Stimulated activated CD8-positive, alpha-beta memory T cell treated with anti-CD3 and anti-CD28 coated beads, Interleukin-4, amount 100 ng/mL, for 1 hour (primary cell): ENCODE measurements at places on chromosomes 3 and 15.

- DNase-seq: no peak
Observed at GRCh38 chr3:76372497-76372896, 587.1 kb upstream of the ZNF717 start.

DNA sequence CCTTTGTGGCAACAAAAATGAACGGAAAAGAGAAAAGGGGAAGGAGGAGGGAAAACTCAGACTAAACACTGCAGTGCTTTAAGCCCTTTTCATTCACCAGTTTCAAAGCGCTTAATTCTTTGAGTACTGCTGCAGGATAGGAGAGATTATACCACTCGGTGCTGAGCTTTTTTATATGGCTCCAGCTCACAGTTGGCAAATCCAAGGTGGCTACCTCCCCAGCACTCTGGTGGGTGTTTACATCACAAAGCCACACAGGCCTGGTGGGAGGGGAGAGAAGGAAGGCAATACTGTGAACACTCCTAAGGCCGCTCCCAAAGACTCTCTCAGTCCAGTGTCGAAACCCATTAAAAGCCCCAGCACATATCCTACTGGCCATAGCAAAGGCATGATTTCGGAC, 191.4 kb downstream of the STT3B start:
- DNase-seq: no peak

DNA sequence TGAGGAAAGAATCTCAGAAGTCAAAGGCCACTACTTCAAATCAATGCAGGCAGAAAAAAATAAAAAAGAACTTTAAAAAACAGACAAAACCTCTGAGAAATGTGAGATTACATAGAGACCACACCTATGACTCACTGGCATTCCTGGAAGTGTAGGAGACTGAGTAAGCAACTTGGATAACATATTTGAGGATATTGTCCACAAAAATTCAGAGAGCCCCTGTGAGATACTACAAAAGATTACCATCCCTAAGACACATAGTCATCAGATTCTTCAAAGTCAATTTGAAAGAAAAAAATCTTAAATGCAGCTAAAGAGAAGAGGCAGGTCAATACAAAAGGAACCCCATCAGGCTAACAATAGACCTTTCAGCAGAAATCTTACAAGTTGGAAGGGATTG, 887.3 kb downstream of the NTRK3 start:
- no peak for DNase-seq

DNA sequence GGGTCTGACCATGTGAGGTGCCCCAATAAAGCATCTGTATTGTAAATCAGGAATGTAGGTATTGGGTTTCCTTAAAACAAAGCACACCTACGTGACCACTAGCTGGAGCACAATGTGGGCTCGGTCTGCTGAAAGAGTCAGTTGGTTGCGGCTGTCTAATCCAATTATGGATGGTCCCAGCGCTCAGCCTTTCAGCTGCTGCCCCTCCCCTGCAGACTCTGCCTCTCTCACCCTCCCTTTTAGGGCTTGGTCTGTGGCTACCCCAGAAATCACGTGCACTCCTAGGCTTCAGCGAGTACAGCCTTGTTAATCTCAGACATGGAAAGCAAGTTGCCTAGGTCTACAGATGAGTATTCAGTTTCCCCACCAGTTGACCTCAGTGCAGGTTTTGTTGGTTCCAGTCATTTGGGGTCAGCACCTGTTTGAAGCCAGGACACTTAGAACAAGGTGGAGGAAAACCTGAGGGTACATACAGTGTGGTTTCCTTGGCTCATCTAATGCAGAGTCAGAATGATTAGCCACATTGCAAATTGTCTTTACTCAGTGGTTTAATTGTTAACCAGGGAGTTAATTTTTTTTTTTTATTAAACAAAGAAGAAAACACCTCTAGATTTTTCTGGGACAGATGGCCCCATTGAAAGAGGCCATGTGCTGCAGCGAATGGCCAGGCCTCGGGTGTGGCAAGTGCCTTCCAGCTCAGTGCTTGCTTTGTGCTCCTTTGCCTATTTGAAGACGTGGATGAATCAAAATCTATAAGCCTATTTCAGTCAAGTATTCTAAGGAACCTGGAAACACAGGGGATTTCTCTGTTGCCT, 137.7 kb downstream of the IGF1R start:
- no peak for DNase-seq

- no peak for DNase-seq
Observed at GRCh38 chr3:54307566-54308180, 185.3 kb downstream of the CACNA2D3 start.

- DNase-seq: no peak
Observed at GRCh38 chr3:99999536-99999935, 114.8 kb downstream of the FILIP1L start.
